Fibroblast of pulmonary artery (primary cell): ENCODE measurements at places on chromosomes 7 and 10.

- DNase-seq: no peak
Observed at GRCh38 chr7:7843240-7843639, 124.8 kb upstream of the RPA3 start.

GRCh38 chr7:34019301-34019790 lies 114.0 kb downstream of the BMPER start:
- DNase-seq: peak; percentile 17

DNA sequence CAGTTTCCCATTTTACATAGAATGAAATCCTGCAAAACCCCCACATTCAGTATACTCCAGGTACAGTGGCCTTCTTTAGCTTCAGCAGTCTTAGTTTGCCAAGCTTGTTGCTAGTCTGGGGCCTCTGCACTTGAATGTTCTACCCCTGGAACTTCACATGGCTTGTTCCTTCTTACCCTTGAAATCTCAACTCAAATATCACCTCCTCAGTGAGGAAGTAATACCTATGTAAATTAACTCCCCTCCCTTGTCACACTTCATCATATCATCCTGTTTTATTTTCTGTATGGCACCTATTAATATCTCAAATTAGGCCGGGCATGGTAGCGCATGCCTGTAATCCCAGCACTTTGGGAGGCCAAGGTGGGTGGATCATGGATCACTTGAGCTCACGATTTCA lies 163.8 kb upstream of the KAT6B start:
- no peak for DNase-seq

GRCh38 chr10:46006219-46006618 lies 24.2 kb downstream of the NCOA4 start:
- DNase-seq: peak; percentile 49

DNA sequence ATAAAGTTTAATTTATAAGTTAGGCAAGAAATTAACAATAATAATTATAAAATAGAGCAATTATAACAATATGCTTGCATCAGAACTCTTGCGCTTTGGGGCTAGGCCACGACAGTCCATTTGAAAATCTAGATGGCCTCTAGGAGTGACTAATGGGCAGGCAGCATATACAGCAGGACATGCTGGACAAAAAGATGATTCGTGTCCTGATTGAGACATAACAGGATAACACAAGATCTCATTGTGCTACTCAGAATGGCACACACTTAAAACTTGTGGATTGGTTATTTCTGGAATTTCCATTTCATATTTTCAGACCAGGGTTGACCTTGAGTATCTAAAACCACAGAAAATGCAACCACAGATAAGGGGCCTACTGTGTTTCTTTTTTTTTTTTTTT lies 27.5 kb downstream of the CTNNA3 start:
- peak; percentile 23 for DNase-seq

GRCh38 chr7:44700322-44700721 lies 48.3 kb upstream of the ZMIZ2 start:
- no peak for DNase-seq

GRCh38 chr7:93923296-93923695 lies 1.8 kb downstream of the GNG11 start:
- peak; percentile 53 for DNase-seq

- no peak for DNase-seq
Observed at GRCh38 chr7:134645478-134645877, 1.2 kb upstream of the BPGM start.

GRCh38 chr10:118209215-118209614 lies 132.9 kb downstream of the FAM204A start:
- DNase-seq: no peak

DNA sequence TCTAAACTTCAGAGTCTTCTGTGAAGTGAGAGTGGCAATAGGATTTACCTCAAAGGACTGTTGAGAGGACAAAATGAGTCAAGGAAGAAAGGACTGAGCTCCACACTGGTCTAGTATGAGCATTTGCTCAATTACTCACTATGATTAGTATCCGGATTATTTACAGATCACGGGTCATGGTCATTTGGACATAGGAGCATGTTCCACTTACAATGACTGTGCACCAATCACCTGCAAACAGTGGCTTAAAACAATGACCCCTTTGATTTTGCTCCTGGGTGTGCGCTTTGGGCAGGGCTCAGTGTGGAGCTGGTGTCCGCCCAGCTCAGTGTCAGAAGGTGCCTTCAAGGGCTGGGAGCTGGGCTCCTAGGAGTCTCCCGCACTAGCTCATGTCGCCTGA lies 225.4 kb downstream of the TCERG1L start:
- DNase-seq: no peak

DNA sequence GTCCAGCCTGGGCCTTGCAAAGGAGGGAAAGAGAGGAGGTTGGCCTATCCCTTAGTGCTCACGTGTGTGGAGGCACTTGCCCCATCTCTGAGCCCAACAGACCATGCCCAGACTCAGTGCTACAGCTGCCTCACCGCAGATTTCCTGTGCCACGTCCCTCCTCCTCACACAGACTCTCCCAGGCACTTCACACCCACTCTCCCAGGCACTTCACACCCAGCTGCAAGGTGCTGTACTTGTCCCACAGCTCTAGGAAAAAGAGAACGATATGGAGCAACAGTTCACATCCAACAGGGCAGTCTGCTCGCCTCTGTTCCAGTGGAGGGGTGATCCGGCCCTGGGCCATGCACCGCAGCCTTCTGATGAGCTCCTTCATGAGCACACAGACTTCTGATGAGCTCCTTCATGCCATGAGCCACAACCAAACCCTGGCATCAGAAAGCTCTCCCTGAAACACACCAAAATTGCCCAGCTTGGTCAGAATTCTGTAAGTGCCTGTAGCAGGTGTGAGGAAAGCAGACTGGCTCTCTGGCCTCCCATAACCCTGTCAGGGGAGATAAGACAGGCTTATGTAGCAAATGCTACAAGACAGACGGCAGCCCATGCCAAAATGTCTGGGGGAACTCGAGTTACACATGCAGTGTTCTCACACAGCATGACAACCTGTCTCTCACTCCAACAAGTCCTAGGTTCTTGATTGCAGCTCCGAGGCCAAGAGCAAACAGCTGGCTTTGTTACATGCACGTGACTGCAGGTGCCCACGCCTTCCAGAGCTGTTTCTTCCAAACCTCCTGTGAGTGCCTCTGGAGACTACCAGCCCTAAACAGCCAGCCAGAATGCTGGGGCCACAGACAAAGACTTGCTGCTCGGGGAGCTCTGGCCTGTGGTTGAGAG lies 348.5 kb downstream of the GRID1 start:
- DNase-seq: no peak

DNA sequence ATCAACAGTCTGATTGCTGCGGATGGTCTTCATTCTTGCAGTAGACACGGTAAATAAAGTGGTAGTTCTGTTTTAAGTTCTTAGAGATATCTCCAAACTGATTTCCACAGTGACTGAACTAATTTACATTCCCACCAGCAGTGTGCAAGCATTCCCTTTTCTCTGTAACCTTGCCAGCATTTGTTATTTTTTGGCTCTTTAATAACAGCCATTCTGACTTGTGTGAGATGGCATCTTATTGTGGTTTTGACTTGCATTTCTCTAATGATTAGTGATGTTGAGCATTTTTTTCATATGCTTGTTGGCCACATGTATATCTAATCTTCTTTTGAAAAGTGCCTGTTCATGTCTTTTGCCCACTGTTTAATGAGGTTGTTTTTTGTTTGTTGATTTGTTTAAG lies 30.2 kb upstream of the CXCL12 start:
- peak; percentile 20 for DNase-seq

GRCh38 chr10:31582365-31583052 lies 263.5 kb downstream of the ZEB1 start:
- peak; percentile 30 for DNase-seq

GRCh38 chr10:131669838-131670237 lies 231.0 kb upstream of the PPP2R2D start:
- DNase-seq: no peak

- peak; percentile 69 for DNase-seq
Observed at GRCh38 chr7:106039486-106040060, 72.5 kb downstream of the SYPL1 start.

- DNase-seq: peak; percentile 93
Observed at GRCh38 chr7:90625562-90625961, 29.4 kb downstream of the CDK14 start.

GRCh38 chr10:112815269-112816032 lies 134.6 kb upstream of the TCF7L2 start:
- peak; percentile 54 for DNase-seq

DNA sequence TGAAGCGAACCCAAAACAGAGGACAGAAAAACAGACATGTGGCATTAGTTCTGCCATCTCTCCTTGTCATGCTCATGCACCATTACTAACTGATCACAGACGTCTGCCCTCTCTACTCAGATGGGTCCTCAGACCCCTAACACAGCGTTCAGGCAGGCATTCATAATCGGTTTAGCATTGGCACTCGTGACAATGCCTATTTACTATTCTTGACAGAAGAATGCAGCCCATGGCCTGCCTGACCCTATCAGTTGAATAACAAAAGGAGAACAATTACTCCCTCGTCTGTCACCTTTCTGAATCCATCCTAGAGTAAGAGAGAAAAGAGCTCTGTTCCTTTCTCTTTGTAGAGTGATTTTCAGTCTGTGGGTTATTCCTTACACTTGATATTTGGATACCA lies 194.6 kb upstream of the PHYHIPL start:
- DNase-seq: no peak

DNA sequence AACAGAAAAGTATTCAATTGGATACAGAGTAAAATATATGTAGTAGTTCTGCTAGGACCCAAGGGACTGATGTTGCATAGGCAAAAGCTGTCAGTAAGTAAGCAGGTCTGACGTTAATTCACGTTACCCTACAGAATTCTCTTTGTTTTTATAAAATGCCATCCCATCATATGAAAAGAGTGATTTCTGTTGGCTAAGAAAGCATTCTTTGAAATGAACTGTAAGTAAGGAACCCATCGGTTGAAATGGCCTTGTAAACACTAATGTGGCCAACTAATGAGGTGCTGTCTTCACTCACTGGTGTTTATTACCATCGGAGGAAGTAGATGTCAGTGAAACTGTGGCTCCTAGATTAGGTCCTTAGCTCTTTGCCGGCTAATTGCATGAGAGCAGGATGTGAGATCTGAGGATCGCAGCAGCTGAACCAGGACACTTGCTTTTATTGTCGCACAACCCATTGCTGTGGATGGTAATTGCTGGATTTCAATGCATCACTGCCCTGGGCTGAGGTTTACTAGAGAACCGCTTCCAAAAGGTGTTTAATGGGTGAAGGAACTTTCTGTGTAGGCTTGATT lies 49.5 kb downstream of the UBE3C start:
- no peak for DNase-seq

GRCh38 chr7:95865716-95866371 lies 93.5 kb downstream of the DYNC1I1 start:
- DNase-seq: peak; percentile 48

DNA sequence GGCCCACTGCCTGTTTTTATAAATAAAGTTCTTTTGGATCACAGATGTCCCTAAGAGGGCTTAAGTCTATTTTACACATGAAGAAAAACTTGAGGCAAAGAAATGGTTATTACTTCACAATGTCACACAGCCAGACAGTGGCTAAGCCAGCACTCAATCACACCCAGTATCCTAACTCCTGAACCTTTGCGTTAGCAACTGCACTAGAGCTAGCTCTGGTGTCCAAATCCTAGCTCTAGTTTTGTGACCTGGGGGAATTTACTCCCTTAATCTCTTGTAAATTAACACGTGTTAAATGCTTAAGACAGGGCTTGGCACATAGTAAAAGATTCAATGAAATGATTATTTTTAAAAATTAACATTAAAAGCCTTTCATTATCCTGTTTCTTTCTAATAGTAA lies 49.0 kb upstream of the TPK1 start:
- no peak for DNase-seq

GRCh38 chr7:136868496-136869000 lies at the start of gene CHRM2:
CHRM2 (plus strand) TSS chr7:136868652; CDS start chr7:137014866, 146,214 bp downstream.
- peak; percentile 25 for DNase-seq

- DNase-seq: no peak
Observed at GRCh38 chr10:6916601-6917000, 336.5 kb upstream of the PRKCQ start.

DNA sequence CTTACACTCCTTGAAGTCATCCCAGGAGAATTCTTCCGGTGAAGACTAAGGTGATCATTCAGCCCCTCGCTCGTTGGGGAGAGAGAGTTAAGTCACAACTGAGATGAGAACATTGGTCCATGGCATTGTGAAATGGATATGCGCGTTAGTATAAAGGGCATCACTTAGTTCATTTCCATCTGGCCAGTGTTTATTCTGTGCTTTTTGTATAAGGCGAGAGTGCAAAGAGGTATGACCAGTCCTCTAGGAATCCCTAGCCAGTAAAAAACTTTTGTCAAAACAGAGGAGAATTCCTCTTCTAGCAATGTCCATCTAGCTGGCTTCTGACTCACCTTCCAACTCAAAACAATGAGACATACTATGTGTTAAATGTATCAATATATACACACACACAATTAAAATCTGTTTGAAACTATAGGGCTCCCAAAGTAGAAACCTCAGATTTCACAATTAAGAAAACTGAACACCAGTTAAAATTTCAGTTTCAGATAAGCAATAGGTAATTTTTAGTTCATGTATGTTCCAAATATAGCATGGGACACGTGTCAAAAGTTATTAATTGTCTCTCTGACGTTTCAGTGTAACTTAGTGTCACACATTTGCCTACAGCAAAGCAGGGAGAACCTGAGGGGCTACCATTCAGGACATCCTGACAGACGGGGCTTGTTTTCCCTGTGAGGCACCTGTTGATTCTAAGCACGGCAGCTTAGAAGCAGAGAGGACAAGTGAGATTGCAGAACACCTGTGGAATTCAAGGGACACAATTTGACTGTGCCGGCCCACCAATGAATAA lies 158.9 kb downstream of the KLF6 start:
- peak; percentile 49 for DNase-seq

DNA sequence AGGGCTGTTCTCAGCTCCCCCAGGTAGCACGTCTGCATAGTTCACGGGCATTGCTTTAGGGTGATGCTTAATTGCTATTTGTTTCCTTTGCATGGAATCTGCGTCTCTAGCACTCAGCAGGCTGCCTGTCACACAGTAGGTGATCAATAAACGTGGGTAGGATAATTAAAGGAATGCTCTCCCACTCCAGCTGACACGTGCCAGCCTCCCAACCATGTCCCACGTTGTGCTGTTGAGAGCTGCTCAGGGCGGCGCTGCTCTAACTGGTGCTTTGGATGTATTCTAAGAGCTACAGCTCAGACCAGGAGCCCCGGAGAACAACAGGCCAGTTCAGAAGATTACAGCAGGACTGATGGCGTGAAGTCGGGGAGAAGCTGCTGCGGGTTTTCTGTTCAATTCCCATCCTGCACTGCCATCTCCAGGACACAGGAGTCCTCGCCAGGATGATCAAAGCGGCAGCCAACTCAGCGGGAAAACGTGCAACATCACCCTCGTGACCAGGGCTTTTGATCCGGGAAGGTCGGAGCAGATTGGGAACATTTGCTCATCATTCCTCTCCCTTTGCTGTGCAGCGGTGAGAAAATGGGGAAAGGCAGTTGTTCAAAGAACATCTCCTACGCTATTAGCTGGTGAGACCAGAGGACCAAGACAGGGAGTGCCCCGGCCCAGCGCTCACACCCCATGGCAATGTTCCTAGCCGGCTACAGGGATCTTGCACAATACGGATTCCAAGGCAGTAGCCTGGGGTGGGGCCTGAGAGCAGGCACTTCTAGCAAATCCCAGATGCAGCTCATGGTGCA lies 50.5 kb upstream of the FOXK1 start:
- DNase-seq: peak; percentile 95

- DNase-seq: peak; percentile 57
Observed at GRCh38 chr7:1664711-1665548, 5.1 kb upstream of the ELFN1 start.

- DNase-seq: no peak
Observed at GRCh38 chr10:22285130-22285529, 31.1 kb upstream of the COMMD3 start.
